ENCODE measurements at places on chromosomes 16 and 17.

DNA sequence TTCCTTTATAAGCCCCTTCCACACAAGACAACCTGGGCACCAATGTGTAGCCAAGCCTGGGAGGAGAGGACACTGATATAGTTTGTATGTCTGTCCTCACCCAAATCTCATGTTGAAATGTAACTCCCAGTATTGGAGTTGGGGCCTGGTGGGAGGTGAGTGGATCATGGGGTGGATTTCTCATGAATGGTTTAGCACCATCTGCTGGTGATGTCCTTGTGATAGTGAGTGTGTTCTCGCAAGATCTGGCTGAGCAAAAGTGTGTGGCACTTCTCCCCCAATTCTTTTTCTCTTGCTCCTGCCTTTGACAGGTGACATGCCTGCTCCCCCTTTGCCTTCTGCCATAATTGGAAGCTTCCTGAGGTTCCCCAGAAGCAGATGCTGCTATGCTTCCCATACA lies 135.8 kb downstream of the USP31 start:
- no peak for DNase-seq

DNA sequence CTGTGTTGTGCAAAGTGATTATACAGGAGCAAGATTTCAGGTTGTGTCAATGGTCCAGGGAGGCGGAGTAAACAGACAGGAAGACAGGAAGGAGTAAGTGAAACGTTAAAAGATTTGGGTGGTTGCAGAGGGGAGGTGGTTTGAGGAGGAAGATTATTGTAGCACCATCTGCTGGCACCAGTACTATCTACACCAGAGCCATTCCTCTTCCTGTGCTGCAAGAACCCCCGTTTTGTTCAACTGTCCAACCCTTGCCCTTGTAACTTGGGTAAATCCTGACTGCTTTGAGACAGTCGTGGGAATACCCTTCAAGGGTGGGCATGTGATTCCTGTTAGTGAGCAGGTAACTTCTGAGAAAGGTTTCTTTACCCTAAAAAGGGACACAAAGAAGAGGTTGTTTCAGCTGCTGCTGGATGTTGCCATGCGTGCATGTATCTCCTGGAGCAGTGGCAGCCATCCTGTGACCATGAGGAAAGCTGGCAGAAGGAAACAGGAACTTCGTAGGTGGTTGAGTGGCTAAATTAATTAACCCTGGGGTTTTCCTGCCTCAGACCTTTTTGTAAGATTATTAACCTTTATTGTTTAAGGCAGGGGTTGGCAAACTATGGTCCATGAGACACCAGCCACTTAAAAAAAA lies 124.1 kb downstream of the PRKCA start:
- no peak for DNase-seq

DNA sequence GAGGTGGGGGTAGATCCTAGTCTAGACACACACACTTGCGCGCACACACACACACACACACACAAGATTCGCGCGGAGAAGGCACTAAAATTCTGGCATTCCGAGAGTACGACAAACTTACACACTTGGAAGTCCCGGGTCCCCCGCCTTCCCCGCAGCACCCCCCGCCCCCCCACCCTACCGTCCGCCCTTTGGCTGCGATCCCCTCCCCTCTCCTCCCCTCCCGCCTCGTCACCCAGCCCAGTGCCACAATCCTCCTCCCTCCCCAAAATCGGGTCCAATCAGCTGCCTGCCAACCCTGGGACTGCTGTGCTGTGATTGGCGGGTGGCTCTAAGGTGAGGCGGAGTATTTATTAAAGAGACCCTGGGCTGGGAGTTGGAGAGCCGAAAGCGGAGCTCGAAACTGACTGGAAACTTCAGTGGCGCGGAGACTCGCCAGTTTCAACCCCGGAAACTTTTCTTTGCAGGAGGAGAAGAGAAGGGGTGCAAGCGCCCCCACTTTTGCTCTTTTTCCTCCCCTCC lies at the start of gene SOX9:
SOX9 (plus strand) TSS at position 379 of the 522 bp plus-strand sequence. CDS start 372 bp downstream, outside the sequence.
- DNase-seq, result no peak

DNA sequence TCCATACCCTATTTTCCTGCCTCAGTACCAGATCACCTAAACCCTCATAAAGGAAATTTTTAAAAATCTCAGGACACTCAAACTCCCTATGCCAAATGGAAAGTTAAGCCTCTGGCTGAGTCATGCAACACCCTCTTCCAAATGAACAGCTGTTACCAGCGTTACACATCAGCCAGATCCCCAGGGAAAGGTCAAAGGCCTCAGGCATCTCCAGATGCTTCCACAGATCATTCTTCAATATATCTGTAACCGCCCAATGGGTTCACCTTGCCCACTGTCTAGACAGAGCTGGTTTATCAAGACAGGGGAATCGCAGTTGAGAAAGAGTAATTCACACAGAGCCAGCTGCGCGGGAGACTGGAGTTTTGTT lies 29.1 kb upstream of the SHCBP1 start:
- no peak for DNase-seq

DNA sequence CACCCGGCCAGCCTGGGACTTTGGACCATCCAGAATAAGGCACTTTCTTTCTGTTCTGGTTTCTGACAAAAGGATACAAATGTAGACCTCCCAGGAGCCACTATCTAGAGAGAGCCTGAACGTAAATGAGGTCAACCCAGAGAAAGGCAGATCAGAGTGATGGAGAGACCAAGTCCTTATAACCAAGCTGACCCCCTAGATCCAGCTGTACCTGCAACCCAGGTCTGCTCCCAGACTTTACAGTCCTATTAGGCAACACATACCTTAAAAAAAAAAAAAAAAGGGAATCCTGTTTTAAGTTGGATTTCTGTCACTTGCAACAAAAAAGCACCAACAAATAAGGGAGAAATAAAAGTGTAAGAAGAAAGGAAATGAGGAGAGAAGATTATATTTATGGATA lies 23.2 kb downstream of the CPPED1 start:
- no peak for DNase-seq

GRCh38 chr16:54240271-54241129 lies 46.1 kb downstream of the IRX3 start:
- DNase-seq, result no peak

- no peak for DNase-seq
Measured at GRCh38 chr16:9099131-9099625, 7.7 kb downstream of the HAPSTR1 start.

DNA sequence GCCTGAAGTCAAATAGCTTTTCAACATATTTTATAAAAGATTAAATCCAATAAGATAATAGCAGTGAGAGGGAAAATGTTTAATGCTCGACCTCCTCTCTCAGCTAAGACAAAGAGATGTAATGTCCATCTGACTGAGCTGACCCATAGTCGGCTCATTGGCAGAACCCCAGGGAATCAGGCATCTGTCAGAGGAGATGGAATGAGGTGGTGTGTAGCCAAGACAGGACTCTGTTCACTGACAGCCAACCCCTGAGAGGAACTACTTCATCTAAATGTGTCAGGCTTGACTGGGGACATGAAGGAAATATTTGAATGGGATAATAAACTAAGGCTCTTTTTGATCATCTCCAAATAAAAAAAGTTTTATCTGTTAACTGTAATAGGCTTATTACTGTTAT lies 188.0 kb downstream of the CDH11 start:
- no peak for DNase-seq

GRCh38 chr16:56981729-56982271 lies 7.6 kb upstream of the NLRC5 start:
- DNase-seq, result no peak

- DNase-seq, result no peak
Measured at GRCh38 chr16:78140818-78141466, 41.5 kb downstream of the WWOX start.

GRCh38 chr17:18117982-18118975 lies 9.7 kb downstream of the MYO15A start:
- no peak for DNase-seq

GRCh38 chr17:64007838-64008282 lies 9.7 kb downstream of the PRR29 start:
- DNase-seq, result no peak

- DNase-seq, result no peak
Measured at GRCh38 chr16:14011001-14011400, 60.1 kb upstream of the MRTFB start.

DNA sequence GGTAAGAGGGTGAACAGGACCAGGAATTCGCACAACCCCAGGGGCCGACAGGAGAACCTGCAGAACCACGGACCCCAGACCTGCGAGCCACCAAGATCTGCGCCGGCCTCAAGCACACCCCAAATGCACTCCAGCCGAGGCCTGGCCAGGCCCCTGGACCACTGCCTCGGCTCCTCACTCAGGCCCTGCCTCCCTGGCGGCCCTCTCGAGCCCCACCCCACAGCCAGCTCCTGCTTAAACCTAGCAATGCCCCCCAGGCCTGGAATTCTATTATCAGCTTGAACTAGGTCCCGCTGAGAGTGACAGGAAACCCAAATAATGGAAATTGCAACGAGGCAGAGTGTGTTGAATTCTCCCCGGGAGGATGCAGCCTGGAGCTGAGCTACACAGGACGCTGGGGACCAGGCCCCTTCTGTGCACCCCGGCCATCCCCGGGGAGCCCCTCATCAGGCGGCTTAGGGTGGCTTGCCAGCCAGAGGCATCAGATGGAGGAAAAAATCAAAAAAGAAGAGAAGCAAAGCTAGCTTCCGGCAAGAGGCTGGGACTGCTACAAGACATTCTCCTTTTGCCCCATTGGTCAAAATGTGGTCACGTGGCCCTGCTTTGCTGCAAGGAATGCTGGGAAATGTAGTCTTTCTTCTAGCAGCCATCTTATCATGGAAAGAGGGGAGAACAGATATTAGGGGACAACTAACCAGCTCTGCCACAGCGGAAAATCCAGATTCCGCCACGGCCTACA lies 2.4 kb upstream of the ENPP7 start:
- DNase-seq, result peak; percentile 61

GRCh38 chr16:87818533-87819161 lies 50.7 kb downstream of the SLC7A5 start:
- no peak for DNase-seq

Data from activated CD4-positive, CD25-positive, alpha-beta regulatory T cell (primary cell).